ENCODE measurements at places on chromosomes 6 and 20. TPM values are rescaled to one million over a fixed set of nuclear protein-coding genes. Genes with fewer than 3 reads are reported as not detected.

Gene RIMS1
- total RNA-seq: not detected

Gene WFDC2
- total RNA-seq: not detected

Gene DAAM2
- 3.4 TPM for total RNA-seq

Gene B3GAT2
- total RNA-seq: not detected

Gene FAM83B
- 0.09 TPM for total RNA-seq

Gene ITPR3
- 13.4 TPM for total RNA-seq

Gene COL20A1
- total RNA-seq: not detected

Gene TFAP2D
- total RNA-seq: not detected

Gene TBX18
- 27.1 TPM for total RNA-seq

Gene LY6G5C
- 1.1 TPM for total RNA-seq

Gene RSPO3
- total RNA-seq: 7.9 TPM

Measured in fibroblast of the aortic adventitia (primary cell).